ENCODE measurements at places on chromosomes 1 and 21.
A peak's percentile ranks its signal among the peaks of the same experiment; 100 is the strongest.

- no peak for DNase-seq
Measured at GRCh38 chr1:228278432-228278941, 70.6 kb downstream of the OBSCN start.

DNA sequence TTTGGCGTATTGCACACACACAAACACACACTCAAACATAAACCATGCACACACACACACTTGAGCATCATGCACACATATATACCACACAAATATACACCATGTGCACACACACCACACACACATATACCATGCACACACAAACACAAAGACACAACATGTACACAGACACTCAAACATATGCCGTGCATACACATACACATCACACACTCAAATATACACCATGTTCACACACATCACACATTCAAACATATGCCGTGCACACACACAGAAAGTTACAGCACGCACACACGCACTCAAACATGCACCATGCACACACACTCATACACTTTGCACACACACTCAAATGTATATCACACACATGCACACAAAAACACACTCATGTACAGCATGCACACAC is 361.5 kb downstream of the CAMTA1 start:
- DNase-seq, result no peak

GRCh38 chr1:156143765-156144489 is 9.5 kb upstream of the SEMA4A start:
- DNase-seq, result no peak

DNA sequence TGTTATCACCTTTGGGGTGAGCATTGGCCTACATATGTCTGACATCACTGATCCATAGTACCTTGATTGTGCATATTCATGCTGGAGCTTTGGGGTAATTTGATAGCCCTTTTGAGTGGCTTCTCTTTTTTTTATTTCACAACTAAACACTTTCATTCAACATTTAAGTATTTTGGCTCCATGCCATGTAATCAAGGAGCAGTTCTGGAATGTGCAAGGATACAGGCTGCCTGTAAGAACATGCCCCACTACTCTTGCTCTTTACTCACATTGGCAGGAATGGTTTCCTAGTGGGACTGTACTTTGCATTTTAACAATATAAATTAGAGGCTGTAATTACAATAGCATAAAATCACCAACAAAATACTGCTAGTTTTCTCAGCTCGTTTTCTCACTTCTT is 300.7 kb upstream of the SPAG17 start:
- no peak for DNase-seq

DNA sequence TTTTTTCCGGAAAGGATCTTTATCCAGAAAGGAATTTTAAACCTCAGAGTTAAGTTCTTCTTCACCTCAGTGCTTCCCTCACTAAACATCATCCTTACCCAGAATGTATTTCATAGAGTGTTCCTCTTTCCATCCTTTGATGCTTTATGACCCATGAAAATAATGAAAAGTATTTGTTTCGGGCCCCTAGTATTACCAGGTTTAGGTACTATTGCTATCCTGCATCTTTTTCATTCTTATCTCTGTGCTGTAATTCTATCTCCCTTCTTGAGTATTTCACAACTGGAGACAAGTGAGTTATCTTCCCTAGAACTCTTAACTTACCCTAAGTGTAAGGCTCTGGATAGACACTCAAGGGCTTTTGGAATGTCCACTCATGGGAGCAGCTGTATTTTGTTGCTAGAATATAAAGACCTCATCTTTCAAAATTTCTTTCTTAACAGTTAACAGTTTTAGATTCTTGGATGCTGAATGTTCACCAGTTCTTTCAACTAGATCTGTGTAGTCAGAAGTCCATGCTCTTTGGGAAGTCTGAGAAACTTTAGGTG is 26.2 kb downstream of the UCK2 start:
- no peak for DNase-seq

DNA sequence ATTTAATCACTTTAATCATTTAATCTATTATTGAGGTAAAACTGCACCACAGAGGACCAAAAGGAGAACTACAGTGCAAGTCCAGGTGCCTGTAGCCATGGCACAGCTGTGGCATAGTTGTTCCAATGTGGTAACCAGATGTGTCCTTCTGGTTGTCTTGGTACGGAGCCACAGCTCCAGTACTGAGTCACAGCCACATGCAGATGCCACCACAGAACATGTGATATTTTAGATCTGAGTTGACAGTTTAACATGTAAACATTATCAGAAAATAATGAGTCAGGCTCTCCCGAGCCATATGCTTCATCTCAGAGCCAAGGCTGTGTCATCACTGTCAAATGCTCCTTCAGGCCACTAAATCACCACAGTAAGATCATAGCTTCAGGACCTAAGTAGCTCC is 56.4 kb upstream of the RGS7 start:
- DNase-seq, result no peak

GRCh38 chr1:23923592-23924499 is 10.7 kb upstream of the CNR2 start:
- no peak for DNase-seq

DNA sequence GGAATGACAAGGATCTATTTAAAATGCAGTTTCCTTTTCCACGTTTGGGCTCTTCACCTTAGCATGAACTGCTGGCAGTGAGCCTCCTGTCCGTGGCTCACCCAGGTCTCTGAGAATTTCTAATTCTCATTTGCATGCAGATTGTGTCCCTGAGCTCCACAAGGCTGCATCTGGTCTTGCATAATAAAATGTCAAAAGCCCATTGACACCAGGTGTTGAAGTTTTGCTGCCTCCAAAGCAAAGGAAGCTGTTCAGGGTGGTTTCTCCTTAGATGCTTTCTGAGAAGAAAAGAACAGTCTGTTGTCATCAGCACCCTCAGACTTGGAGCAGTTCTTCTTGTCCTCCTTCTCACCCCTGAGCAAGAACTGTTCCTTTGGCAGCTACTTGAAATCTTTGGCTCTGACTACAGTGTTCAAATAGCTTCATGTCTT is 433.1 kb upstream of the KAZN start:
- DNase-seq, result no peak

DNA sequence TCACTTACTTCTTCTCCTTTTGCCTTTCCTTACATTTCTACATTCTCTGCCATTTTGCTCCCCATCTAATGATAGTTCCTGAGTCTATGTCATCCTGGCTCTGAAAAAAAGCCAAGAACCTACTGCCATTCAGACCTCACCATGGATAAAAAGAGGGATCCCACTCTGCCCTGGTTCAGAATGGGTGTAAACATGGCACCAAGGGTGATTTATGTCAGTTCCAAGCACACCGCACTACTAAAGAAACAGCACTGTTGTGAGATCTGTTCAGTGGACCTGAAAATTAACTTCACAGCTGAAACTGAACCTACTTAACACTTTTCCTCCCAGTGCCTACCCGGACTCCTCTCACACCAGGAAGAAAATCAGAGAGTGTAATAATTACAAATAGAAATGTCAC is 72.3 kb upstream of the NTPCR start:
- no peak for DNase-seq

DNA sequence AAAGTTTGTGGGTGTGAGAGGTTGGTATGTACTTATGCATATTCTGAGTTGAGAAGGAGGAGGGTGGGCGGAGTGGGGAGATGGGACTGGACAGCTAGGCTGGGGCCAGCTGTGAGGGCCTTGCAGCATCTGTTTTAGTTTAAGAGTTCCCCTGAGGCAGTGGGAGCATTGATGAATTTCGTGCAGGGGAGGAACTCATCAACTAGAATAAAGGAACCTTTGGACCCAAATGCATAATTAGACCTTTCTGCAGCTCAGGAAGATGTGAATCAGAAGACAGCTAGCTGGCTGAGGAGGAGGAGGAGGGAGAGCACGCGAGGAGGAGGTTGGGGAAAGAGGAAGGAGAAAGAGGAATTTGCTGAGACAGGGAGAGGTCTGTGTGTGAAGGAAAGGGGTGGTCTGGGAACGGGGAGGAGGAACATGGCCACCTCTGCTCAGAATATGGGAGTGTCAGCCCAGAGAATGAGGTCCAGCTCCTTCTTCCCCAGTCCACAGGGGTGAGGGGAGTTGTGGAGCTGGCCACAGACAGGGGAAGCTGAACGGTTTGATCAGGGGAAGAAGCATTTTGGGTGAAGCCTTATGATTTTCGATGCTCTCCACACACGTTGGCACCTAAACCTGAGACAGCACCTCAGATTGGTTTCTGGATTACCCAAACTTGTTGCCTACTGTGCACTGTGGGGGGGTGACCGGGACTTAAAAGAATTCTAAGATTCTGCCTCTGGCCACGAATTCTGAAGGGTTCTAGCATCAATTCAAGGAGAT is 27.7 kb downstream of the MYOG start:
- DNase-seq, result no peak

- DNase-seq, result no peak
Measured at GRCh38 chr1:38476850-38477178, 382.8 kb downstream of the RRAGC start.

GRCh38 chr1:119702384-119702783 is 9.3 kb upstream of the PHGDH start:
- DNase-seq, result no peak

DNA sequence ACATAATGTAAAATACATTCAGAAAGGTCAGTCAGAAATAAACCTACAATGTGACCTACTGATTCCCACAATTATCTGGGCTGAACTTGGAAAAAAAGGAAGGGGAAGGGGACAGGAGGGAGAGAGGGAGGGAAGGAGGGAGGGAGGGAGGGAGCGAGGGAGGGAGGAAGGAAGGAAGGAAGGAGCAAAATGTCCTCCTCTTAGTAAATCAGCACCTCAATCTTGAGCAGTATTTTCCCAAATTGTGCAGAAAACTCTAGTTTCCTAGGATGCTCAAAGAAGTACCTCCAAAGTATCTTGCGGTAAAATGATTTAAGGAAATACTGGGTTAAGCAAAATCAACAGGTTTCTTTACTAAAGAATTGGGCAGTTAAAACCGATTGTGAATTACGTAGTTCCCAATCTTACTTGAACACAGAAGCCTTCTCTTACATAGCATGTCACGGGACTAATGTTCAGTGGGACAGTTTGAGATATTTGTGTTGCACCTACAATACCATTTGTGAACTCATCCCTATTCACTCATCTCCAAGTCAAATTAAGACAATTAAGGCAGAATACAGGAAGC is 51.0 kb upstream of the ASPM start:
- no peak for DNase-seq

- peak; percentile 46 for DNase-seq
Measured at GRCh38 chr1:110176299-110176956, 26.1 kb downstream of the SLC6A17 start.

DNA sequence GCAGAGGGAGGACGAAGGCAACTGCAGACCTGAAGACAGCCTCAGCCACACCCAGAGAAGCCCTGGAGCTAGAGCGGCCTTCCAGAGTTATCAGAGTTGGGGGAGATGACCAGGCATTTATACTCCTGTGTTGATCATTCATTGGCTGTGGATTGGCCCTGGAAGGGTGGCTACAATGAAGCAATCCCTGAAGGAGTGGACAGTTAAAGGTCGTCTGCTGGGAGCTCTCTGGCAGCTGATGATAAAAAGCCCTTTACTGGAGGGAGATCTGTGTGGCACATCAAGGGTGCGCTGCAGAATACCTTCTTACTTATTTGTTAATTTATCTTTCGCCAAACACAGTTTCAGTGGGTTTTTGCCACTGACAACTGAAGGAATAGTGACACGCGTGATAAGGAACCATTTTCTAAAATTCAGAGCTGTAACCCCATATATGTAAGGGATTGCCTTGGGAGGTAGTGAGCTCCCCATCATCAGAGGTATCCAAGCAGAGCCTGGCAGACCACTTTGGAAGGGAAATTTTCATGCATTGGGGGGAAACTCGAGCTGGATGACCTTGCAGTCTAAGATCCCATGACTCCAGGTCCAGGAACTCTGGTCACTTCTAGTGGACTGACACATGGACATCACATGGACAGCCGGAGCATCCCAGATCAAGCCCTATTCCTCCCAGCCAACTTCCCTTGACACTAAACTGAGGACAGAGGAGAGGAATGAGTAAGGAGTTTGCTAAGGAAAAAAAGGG is 126.4 kb upstream of the GADD45A start:
- DNase-seq, result no peak

GRCh38 chr1:223492044-223492443 is 98.8 kb downstream of the CCDC185 start:
- DNase-seq, result no peak

- DNase-seq, result no peak
Measured at GRCh38 chr1:25145775-25146393, 86.4 kb downstream of the SYF2 start.

GRCh38 chr1:27614625-27615344 is 10.8 kb upstream of the AHDC1 start:
- DNase-seq, result no peak

GRCh38 chr1:160800142-160800541 is 4.2 kb downstream of the LY9 start:
- DNase-seq, result no peak

- DNase-seq, result no peak
Measured at GRCh38 chr1:180027949-180028445, 73.4 kb downstream of the CEP350 start.

DNA sequence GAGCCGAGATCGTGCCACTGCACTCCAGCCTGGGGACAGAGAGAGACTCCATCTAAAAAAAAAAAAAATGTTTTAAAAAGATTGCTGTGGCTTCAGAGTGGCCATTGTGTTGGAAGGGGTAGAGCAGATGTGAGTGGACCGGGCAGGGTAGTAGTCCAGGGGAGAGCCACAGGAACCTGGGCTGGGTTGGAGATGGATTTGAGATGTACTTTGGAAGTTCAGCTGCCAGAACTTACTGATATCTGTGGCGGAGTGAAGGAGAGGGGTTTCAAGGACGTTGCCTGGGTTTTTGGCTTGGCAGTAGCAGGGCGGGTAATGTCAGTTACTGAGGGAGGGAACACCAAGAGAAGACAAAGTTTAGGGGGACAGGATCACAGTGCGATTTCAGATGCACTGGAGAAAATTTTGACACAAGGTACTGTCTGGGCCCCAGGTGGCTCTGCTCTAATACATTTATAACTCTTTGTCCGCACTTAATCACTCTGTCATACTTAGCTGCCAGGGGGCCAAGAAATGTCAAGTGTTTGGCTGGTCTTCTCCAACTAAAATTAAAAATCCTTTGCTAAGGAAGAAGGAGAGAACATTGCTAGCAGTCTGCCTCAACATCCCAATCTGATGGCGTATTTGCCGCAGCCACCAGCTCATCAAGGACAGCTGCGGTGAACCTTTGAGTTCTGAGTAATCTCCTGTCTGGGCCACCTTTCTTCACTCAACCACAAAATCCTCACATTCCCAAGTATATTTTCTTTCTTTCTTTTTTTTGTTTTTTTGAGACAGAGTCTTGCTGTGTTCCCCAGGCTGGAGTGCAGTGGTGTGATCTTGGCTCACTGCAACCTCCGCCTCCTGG is 9.6 kb downstream of the EPHX1 start:
- DNase-seq, result no peak

DNA sequence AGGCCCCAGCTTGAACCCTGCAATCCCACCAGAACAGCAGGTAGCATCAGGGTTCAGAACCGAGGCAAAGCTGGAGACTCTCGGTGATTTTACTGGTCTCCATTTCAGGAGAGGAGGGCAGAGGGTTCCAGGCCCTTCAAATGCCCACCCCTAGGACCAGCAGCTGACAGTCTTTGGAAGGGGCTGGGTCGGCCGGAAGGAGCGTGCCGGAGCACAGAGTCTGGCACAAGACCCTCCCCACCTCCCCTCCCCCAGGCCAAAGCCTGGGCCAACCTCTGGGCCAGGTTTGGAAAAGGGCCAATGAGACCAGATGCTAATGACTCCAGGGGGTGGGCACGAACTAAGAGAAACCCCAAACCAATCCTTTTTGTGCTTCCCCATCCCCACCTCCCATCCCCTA is 6.9 kb downstream of the FBXO2 start:
- DNase-seq, result no peak

Measured in NCI-H2107 (cell line).